K562 (cell line): ENCODE measurements at places on chromosomes 12 and 14. TPM values are rescaled to one million over a fixed set of nuclear protein-coding genes. Genes with fewer than 3 reads are reported as not detected.

- no peak for DNase-seq
Observed at GRCh38 chr12:64943686-64944085, 119.2 kb downstream of the TBC1D30 start.

GRCh38 chr12:96099421-96099820 is 64.0 kb upstream of the LTA4H start:
- DNase-seq: no peak

DNA sequence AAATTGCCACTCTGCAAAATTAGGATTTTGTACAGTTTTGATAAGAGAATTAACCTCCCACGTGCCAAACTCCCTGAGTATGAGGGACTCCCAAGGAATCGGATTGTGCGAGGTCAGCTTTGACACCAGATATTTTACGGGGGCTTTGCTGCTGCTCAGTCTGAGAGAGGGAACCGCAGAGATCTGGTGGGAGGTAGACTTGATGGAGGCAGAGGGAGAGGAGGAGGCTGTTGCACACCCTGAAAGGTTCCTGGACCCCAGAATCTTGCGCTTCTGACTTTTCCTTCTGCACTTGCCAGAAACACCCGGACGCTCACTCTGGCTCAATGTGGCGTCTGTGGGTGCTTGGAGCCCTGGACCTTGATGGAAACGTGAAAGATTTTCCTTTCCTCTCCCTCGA is 83.9 kb downstream of the PAPOLA start:
- DNase-seq: no peak

TMEM120B gene
- 12.2 and 18.5 TPM in 2 replicates for polyA plus RNA-seq

DLK1 gene
- 21.4 and 27.5 TPM in 2 replicates for polyA plus RNA-seq

- no peak for DNase-seq
Observed at GRCh38 chr14:51993285-51993920, 4.1 kb downstream of the RTRAF start.

GRCh38 chr12:52585066-52585465 is 11.4 kb upstream of the KRT74 start:
- DNase-seq: no peak

GRCh38 chr12:20410734-20411133 is 42.4 kb downstream of the PDE3A start:
- no peak for DNase-seq

- no peak for DNase-seq
Observed at GRCh38 chr12:54026640-54027441, 1.4 kb upstream of the HOXC6 start.

- no peak for DNase-seq
Observed at GRCh38 chr14:70097576-70098249, 91.0 kb downstream of the SLC8A3 start.

GRCh38 chr12:129762436-129762835 is 141.4 kb downstream of the TMEM132D start:
- no peak for DNase-seq

DNA sequence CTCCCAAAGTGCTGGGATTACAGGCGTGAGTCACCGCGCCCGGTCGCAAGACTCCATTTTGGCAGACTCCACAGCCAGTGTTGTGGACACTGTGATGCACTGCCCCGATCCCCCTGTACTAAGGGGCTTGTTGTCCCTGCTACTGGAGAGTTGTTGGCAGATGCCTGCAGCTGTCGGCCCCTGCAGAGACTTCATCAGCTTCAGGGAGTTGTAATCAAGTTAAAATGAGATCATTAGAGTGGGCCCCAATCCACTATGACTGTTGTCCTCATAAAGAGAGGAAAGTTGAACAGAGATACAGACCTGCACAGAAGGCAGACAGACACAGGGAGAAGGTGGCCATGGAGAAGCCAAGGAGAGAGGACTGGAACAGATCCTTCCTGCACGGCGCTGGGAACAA is 23.7 kb upstream of the TUBA1A start:
- no peak for DNase-seq

GRCh38 chr12:6363330-6364043 is 11.9 kb downstream of the SCNN1A start:
- DNase-seq: peak; percentile 95

- no peak for DNase-seq
Observed at GRCh38 chr12:93689076-93689834, 12.1 kb downstream of the CRADD start.

DHRS2 gene
- polyA plus RNA-seq: 96.8 and 107 TPM in 2 replicates

DNA sequence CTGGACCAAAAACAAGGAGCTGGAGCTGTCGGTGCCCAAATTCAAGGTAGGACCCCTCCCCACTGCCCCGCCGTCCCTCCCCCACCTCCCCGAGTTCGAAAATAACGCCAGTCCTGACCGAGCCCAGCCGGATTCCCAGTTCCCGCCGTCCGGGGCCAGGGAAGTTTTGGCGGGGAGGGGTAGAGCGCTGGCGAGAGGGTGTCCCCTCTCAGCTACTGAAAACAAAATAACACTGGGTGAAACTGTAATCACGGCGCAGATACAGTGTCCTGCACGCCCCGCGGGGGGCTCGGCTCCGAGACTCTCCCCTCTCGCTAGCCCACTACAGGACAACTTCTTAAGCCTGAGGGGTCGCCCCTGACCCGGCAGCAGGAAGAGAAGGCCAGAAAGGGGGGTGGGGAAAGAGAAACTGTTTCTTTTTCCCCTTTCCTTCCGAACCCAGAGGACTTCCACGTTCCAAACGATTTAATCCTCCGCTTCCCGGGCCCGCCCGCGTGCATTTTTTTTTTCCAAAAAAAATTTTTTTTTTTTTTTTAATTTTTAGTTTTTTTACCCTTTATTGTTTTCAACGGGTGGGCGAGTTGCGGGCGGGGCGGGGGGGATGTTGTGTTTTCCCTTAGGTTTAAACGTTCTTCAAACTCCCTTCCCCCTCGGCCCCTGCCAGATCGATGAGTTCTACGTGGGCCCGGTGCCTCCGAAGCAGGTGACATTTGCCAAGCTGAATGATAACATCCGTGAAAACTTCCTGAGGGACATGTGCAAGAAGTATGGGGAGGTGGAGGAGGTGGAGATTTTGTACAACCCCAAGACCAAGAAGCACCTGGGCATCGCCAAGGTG is 1.6 kb downstream of the SETD1B start:
- no peak for DNase-seq

GRCh38 chr14:99517643-99518381 is 36.6 kb downstream of the CCNK start:
- no peak for DNase-seq

DICER1 gene
- polyA plus RNA-seq: 7.0 and 7.1 TPM in 2 replicates

PROX2 gene
- polyA plus RNA-seq: not detected in 2 replicates

DNA sequence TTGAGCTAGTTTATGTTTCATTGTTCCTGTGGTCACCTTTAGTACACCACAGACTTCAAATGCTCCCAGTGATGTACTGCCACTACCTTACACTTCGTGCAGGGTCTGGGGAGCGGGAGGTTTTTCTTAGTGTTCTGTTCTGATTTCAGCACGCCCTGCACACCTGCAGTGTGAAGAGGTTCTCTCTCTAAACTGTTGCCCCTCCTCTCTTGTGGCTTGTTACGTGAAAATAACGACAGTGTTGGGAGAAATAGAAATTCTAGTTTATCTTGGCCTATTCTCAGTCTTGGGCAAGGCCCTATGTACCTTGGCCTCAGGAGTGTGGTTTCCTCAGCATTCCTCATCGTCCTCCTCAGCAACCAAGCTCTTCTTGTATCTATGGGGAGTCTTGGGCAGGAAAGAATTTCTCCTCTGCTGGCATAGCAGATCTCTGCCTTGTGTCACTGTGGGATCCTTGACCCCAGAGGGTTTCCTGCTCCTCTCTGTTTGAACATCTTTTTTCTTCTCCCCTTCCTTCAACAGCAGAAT is 48.6 kb downstream of the EIF2S3B start:
- DNase-seq: no peak

GRCh38 chr12:75606151-75606550 is 94.7 kb upstream of the KRR1 start:
- no peak for DNase-seq

COPZ1 gene
- 177 and 232 TPM in 2 replicates for polyA plus RNA-seq

TMPRSS12 gene
- not detected in 2 replicates for polyA plus RNA-seq

GRCh38 chr14:36518586-36519430 is 1.2 kb downstream of the NKX2-1 start:
- no peak for DNase-seq

GRCh38 chr14:30069536-30069935 is 141.9 kb upstream of the PRKD1 start:
- DNase-seq: no peak

GRCh38 chr12:10559244-10559643 is 53.6 kb downstream of the EIF2S3B start:
- DNase-seq: no peak

DNA sequence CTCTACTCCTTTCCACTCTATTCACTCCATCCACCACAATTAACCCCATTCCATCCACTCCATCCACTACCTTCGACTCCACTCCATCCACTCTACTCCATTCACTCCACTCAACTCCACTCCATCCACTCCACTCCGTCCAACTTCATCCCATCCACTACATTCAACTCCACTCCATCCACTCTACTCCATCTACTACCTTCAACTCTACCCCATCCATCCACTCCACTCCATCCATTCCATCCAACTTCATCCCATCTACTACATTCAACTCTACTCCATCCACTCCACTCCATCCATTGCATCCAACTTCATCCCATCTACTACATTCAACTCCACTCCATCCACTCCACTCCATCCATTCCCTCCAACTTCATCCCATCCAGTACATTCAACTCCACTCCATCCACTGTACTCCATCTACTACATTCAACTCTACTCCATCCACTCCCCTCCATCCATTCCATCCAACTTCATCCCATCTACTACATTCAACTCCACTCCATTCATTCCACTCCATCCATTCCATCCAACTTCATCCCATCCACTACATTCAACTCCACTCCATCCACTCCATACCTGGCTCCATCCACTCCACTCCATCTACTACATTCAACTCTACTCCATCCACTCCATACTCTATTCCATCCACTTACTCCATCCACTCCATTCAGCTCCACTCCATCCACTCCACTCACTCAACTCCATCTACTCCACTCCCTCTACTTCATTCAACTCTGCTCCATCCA is 16.4 kb downstream of the HNF1A start:
- DNase-seq: no peak

GRCh38 chr14:54420478-54421142 is 20.6 kb downstream of the CNIH1 start:
- DNase-seq: peak; percentile 24

GALNT8 gene
- 0.46 TPM in 1 of 2 replicates, not detected in the other for polyA plus RNA-seq

DNA sequence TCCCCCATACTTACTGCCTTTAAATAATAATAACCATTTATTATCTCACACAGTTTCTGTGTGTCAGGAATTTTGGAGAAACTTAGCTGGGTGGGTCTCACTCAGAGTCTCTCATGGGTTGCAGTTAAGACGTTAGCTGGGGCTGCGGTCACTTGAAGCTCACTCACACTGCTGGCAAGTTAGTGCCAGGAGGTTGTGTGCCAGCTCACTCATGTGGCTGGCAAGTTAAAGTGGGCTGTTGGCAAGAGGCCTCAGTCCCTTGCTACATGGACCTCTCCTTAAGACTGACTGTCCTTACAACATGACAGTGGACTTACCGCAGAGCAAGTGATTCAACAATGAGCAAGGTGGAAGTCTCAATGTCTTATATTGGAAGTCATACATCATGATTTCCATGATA is 61.3 kb upstream of the AVPR1A start:
- DNase-seq: no peak

GRCh38 chr12:93827669-93828068 is 150.5 kb downstream of the CRADD start:
- no peak for DNase-seq

- no peak for DNase-seq
Observed at GRCh38 chr12:77725611-77726010, 105.1 kb upstream of the NAV3 start.

GRCh38 chr12:1656902-1657301 is 27.9 kb downstream of the WNT5B start:
- DNase-seq: no peak

DNA sequence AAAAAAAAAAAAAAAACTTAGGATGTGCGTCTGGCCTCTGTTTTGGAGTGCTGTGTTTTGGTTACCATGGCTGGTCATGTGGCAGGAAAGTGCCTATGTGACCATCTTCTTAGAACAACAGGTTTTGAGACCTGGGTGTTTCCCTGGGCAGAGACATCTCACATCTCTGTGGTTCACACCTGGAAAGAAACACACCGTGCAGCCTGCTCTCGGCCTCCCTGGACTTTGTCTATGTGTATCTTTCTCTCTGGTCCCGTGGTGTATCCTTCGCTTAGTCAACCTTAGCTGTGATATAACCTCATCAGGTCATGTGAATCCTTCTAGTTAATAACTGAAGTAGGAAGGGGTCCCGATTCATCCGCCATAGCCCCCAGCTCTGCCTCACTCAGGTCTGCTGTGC is 22.6 kb downstream of the ACADS start:
- DNase-seq: no peak

KRT86 gene
- not detected in 2 replicates for polyA plus RNA-seq

XPOT gene
- 90.8 and 91.8 TPM in 2 replicates for polyA plus RNA-seq

DNA sequence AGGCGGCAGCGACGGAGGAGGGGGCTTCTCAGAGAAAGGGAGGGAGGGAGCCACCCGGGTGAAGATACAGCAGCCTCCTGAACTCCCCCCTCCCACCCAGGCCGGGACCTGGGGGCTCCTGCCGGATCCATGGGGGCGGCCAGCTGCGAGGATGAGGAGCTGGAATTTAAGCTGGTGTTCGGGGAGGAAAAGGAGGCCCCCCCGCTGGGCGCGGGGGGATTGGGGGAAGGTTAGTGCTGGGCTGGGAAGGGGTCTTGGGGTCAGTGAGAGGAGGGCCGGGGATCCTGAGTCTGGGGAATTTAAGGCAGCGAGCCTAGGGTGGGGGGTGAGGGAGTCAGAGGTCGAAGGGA is 203 bp downstream of the NFATC4 start:
- no peak for DNase-seq

DNA sequence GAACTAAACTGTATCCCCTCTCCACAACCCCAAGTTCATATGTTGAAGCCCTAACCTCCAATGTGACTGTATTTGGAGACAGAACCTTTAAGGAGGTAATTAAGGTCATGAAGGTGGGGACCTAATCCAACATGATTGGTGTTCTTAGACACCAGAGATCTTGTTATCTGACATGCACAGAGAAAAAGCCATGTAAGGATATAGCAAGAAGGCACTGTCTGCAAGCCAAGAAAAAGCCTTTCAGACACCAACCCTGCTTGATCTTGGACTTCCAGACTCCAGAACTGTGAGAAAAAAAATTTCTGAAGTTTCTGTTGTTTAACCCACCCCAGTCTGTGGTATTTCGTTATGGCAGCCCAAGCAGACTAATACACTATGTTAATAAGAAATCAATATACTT is 62.2 kb upstream of the CFL2 start:
- no peak for DNase-seq

DNA sequence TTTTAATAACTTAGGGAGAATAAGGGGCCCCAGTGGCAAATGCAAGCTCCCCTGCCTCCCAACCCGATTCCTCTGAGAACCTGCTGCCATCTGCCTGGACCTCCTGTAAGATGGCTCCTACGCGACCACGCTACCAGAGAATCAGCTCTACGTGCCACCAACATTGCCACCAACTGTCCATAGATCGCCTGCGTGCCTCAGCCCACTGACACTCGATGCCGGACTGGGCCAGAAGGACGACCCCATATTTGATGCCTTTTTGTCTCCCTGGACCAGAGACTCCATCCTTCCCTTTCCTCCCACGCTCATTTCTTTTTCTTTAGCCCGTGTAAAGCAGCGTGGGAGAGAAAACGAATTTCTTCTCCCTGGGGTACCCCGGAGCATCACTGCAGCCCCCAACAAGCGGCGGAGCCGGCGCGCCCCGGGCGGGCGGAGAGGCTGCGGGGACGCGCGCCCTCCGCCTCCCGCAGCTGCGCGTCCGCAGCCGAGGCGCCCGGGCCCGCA is 565 bp upstream of the KLHL42 start:
- DNase-seq: no peak

- no peak for DNase-seq
Observed at GRCh38 chr12:46963977-46964971, 115.1 kb upstream of the PCED1B start.

B3GNT4 gene
- polyA plus RNA-seq: 1.5 and 1.6 TPM in 2 replicates
